Motor neuron (in vitro differentiated cells): ENCODE measurements at places on chromosomes 1 and 21. TPM values are rescaled to one million over a fixed set of nuclear protein-coding genes. Genes with fewer than 3 reads are reported as not detected.

LINGO4 gene
- not detected in 2 replicates for total RNA-seq

TMEM200B gene
- 1.8 and 2.7 TPM in 2 replicates for total RNA-seq

- peak; percentile 94 for ATAC-seq
Observed at GRCh38 chr1:23651069-23651808, 40.4 kb upstream of the RPL11 start.

DNA sequence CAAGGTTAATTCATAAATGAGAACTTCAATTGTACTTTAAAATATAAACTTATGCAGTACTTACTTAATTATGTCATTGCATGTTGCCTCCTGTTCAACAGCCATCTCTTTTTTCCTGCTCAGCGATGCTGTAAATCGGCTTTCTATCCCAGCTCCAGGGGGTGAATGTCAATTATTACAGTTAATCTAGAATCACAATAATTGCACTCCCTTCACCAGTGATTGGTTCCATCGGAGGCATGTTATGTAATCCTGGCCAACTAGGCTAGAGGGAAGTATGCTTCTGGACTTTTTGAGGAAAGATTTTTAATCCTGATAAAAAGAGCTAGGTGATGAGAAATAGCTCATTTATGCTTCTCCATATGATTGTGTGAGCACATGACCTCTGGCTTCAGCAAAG, 53.8 kb upstream of the SGIP1 start:
- no peak for ATAC-seq

NTNG1 gene
- 29.5 and 35.7 TPM in 2 replicates for total RNA-seq

DNA sequence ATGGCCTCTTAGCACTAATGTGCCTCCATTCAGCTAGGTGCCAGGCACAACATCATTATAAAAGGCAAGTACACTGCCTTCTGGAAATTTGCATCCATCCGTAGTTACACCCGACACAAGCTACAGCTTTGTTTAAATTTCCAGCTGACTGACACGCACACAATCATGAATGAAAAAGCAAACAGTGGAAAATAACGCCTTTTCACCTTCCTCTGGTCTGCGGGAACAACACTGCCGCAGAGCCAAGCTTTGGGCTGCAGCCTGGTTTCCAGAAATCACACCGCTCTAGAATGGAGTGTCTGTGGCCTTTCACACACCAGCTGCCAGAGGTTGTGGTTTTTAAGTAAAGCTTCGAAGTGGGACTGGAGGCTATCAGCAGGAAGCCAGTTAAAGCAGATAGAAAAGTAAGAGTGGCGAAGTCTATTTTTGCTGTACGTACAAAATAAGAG, 142.8 kb upstream of the COA6 start:
- ATAC-seq, result peak; percentile 72

DNA sequence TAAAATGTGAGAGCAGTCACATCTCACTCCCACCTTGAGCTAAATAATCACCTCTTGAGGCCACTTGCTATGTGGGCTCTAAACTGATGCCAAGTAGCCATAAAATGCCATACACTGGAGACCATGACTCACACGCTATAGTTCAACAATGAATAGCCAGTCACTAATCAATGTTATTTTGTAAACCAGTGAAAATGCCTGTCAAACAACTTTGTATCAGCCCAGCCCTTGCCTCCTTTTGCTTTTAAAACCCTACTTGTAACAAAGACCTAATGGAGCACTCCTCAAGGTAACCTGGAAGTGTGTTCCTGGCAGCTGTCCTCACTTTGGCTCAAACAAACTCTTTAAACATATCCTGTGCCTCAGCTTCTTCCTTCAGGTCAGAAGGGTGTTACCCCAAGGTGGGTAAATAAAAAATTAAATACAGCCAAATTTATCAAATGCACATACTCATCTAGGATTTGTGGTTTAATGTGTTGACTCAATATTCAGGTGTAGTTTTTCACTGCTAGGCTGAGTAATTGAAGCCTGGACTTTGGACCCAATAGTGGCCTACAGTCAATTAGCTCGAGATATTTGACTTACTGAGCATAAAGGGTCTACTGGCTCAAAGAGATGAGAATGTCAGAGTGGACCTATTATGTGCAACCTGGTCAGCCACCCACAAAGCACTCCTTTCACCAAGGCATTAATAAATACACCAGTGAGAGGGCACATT, 154.3 kb downstream of the COQ8A start:
- peak; percentile 45 for ATAC-seq
